ENCODE measurements at places on chromosomes 4 and X. TPM values are rescaled to one million over a fixed set of nuclear protein-coding genes. Genes with fewer than 3 reads are reported as not detected.
A peak's percentile ranks its signal among the peaks of the same experiment; 100 is the strongest.

GRCh38 chr4:26088433-26088928 is 174.5 kb downstream of the SMIM20 start:
- DNase-seq = peak; percentile 78

- no peak for DNase-seq
These were observed 255.2 kb downstream of the COX7B2 start for GRCh38 chr4:46653842-46654241.

GRCh38 chrX:110853610-110854009 is 58.0 kb upstream of the CHRDL1 start:
- DNase-seq = no peak

- peak; percentile 18 for DNase-seq
These were observed 960 bp downstream of the TRPC3 start for GRCh38 chr4:121950680-121951520.

Gene NIPAL1
- 1.1 TPM for total RNA-seq

Gene SNCA
- total RNA-seq = 0.56 TPM

DNA sequence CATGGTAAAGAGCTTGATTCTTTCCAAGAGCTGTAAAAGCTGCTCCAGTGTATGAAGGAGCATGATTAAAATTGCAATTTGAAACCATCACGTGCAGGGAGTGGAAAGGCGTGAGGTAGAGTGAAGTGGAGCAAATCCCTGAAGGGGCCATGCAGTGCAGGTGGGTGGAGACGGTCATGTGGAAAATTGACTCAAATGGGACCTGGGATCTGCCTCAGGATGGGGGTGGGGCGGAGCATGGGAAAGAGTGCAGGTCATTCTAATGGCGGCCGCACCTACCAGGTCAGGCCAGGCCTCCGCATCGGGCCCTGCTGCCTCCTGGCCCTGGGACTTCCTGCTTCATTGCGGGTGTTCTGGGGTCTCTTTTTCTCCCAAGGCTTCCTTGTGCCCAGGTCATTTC is 25.3 kb upstream of the TRIM60 start:
- no peak for DNase-seq
